ENCODE measurements at places on chromosomes 12 and 14. TPM values are rescaled to one million over a fixed set of nuclear protein-coding genes. Genes with fewer than 3 reads are reported as not detected.

DNA sequence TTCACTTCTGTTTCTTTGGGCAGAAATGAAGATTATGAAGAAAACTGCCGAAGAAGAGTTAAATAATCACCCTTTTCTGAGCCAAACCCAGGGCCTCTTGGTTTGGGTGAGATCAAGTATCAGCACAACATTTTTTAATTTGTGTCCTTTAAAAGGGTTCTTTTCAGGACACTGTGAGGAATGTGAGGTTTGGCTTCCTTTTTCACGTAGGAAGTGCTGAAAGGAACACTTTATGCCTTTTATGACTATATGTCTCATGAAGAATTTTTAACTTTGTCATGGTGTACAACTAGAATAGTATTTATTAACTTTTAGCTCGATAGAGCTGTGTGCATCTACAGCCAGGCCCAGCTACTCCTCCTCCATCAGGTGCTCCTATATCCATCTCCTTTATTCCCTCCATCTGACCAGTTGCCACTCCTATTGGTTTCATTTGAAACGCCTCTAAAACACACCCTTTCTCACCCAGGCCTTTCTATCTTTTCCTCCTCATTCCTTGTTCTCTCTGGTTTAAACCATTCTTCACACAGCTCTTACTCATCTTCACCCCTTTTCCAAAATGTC is 103.6 kb upstream of the LRIG3 start:
- DNase-seq: no peak

DNA sequence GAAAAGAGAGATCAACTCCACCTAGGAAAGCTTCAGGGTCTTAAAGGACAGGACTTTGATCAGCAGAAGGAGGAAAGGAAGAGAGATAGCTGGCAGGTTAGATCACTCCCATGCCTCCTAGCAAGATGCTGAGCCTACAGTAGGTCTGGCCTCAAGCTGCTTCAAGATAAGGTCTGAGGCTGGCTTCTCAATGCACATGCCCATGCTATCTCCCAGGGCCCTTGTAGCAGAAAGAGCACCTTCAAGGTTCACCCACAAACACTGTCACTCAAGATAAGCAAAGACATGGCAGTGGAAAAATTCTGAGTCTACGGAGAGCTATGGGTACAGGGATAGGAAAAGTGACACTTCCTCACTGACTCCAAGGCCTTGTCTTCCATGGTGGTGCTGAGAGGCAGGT is 14.3 kb downstream of the REM2 start:
- DNase-seq: no peak

GRCh38 chr12:570921-571794 is 92.1 kb downstream of the NINJ2 start:
- no peak for DNase-seq

GRCh38 chr14:37037636-37038387 is 134.6 kb downstream of the SLC25A21 start:
- no peak for DNase-seq

GRCh38 chr14:63051301-63051700 is 6.0 kb upstream of the KCNH5 start:
- DNase-seq: no peak

DNA sequence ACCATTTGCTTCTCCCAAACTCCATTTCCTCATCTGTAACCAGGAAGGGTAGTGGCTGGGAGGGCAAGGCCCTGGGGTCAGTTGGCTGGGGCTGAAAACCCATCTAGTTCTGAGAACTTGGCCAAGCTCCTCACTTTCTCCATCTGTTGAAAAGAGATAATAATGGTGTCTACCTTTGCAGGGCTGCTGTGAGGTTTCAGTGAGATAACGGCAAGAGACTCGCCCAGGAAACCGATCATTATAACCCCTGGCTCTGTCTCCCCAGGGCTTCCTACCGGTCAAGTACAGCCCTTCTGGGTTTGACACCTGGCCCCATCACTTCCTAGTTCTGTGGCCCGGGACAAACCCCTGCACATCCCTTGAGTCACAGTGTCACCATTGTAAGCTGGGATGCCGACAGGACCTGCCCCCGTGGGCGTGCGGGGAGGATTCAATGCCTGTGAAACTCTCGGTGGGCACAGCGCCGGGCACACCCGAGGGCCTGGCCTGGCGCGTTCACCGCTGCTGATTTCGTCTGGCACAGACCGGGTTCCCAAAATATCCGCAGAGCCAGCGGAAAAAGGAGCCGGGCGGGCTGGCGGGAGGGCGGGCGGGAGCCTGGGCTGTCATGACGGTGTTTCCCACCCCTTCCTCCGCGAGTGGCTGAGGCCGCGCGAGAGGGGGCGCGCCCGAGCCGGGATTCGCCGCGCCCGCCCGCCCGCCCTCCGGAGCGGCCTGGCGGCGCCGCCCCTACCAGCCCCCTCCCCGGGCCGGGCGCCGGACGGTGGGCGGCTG is 4.4 kb downstream of the KMT5A start:
- peak; percentile 95 for DNase-seq

GRCh38 chr12:84131076-84131475 is 781.5 kb downstream of the SLC6A15 start:
- no peak for DNase-seq

DNA sequence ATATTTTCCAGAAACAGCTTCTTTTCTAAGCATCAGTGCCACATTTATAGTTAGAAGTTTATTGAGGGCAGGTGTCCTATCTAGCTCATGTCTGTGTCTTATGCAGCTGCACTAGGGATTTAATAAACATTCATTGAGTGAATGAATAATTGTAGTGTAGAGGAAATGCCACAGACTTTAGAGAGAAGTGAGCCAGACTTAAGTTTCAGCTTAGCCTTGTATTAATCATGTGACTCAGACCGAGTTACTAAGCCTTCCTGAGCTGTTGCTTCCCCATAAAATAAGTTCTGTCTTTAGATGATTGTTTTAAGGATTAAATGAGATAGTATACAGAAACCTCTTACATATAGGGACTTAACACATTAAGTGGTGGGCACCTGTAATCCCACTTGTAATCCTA is 236.1 kb upstream of the DDHD1 start:
- DNase-seq: no peak

- DNase-seq: peak; percentile 76
Observed at GRCh38 chr12:96720363-96720705, 186.7 kb upstream of the NEDD1 start.

GRCh38 chr14:71001742-71002141 is 94.5 kb downstream of the PCNX1 start:
- DNase-seq: no peak

GRCh38 chr12:22796941-22797630 is 172.1 kb downstream of the ETNK1 start:
- no peak for DNase-seq

DNA sequence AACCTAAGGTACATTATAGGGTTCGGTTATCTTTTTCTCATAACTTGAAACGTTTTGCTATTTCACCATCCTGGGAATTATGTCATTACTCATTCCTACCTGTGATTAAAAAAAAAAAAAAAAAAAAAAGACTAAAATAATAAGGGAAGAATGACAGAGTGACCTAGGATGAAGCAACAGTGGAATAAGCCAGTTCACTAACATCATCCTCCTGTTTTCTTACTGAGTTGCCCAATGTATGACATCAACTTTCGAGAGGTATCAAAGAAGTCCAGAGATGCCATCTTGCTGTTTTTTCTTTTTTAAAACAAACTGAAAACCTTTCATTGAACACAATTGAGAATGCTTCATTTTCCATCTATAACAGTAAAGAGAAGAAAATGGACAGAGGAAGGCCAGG is 42.8 kb downstream of the AMN start:
- no peak for DNase-seq

DNA sequence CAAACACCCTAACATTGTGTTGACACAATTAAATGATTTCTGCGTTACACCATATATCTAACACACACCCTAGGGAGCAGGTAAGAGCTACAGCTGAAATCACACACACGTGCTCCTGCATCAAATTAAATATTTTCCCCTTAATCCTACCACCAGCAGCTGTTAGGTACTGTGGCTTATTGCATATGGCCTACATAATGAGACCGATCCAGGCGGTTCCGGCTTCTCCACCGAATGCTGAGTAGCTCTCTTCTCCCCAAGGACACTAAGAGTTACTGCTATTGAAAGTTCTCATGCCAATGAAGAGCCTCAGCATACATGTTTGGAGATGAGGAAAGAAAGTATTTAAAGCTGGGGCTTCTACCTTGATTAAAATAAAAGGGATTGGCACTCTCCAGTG is 472.2 kb upstream of the STXBP6 start:
- DNase-seq: no peak

GRCh38 chr12:109818905-109819500 is 14.2 kb downstream of the TRPV4 start:
- DNase-seq: no peak

DNA sequence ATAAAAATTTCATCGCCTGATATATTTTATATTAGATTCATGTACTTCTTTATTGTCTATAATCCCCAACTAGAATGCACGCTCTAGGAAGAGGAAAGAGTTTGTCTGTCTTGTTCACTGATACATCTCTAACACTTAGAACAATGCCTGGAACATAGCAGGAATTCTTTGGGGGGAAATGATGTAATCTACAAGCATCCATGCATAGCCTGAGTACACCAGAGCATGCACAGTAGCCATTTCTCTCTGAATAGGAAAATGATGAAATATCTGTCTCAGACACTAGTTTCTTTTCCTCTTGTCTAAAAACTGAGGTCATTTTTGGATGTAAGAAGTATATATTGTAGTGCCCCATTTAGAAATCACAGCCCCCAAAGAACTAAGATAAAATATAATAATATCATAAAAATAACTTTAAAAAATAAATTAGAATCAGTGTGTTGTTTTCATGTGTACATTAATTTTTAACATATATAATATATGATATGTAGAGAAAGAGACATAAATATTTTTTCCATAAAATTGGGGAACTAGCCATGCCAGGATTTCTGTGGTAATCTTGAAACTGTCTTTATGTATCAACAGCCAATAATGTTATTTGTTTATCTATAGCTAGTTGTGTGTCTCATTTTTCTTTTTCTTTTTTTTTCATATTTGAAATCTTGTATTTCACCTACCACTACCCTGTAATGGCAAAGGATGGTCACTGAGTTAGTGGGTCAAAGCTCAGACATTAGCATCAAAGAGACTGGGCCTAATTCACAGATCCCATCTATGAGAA is 155.6 kb upstream of the TMCC3 start:
- DNase-seq: no peak

- peak; percentile 20 for DNase-seq
Observed at GRCh38 chr12:43285159-43285598, 266.8 kb downstream of the ADAMTS20 start.

- DNase-seq: no peak
Observed at GRCh38 chr12:115998794-115999478, 278.6 kb downstream of the MED13L start.

- DNase-seq: no peak
Observed at GRCh38 chr12:16513231-16513630, 92.7 kb downstream of the LMO3 start.

DNA sequence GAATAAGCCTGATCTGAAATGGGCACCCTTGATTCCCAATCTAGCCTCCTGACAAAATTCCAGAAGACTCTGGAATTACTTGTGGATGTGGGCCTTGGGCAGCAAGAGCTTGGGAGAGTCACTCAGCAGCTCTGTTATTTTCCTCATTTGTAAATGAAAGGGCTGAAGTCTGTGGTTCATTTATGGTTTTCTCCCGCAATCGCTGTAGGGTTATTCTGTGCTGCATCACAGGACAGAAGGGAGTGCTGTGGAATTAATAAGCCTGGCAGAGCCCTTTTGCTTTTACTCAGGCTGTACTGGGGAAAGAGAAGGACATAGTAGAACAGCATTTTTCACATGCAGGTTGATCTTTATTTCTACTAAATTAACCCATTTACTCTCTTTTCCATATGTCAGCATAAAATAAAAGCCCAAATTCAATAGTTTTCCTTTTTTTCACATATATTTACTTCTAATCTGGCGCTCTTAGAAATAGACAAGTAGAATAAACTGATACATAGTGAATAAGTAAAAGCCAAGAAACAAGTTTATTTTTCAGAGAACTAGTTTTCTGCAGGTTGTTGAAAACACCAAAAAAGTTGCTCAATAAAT is 49.2 kb downstream of the DUSP16 start:
- no peak for DNase-seq

Gene BICDL1
- total RNA-seq: 148 TPM

Gene AQP2
- not detected for total RNA-seq

Gene ZBTB42
- total RNA-seq: 5.5 TPM

Gene FKBP4
- 300 TPM for total RNA-seq

Gene GPR84
- 1.5 TPM for total RNA-seq

Gene PPFIBP1
- 32.0 TPM for total RNA-seq

Gene BMAL2
- 58.8 TPM for total RNA-seq

Gene GLIPR1L2
- total RNA-seq: not detected
